ENCODE measurements at places on chromosomes 7 and 10.

DNA sequence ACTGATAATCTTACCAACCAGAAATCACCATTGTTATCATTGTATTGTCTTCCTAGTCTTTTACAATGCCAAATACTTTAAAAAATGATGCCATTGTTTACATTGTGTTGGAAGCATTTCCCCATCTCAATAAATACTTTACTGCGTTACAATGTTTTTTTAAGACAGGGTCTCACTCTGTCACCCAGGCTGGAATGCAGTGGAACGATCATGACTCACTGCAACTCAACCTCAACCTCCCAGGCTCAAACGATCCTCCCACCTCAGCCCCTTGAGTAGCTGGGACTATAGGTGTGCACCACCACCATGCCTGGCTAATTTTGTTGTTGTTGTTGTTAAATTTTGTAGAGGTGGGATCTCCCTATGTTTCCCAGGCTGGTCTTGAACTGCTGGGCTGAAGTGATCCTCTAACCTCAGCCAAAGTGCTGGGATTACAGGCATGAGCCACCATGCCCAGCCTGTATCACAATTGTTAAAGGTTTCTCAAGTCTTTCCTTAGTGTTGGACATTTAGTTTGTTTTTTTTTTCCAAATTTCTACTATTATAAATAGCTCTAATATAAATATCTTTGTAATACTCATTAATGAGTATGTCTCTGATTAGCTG, 13.5 kb downstream of the LRMDA start:
- DNase-seq: no peak

DNA sequence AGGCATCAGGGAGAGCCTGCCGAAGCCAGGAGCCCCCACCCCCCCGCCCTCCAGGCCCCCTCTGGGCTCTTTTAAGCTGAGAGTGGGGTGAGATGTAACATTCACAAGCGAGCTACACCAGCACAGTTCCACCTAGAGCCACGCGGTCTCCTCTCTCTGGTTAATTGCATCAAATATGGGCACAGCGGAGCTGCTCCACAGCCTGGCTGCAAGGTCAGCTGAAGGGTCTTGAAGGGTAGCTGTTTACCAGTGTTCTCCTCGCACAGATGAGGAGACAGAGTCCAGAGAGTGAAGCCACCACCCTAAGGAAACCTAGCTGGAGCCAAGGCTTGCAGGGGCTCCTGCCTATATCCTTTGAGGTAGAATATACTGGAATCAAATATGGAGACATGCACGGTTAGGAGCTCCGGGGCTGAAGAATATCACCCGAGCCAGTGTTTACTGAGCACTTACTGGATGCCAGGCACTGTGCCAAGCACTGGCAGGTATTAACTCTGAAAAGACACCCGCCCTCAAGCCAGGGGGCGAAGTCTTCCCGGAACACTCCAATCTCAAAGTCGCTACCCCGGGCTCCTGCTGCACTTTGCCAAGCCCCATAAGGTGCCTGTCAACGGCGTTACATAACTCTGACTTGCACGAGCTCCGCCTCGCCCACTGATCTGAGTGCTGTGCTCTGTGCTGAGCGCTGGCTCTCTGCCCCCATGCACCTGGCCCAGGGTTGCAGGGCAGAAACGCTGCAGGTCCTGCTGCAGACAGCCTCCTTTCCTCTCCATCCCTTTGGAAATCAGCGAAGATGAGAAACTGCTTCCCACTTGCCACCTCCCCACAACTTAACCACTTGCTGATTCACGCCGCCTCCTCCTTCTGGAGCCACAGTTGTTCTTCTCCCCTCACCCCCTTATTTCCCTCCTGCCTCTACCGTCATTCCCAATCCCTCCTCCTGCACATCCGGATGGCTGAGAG, 5.4 kb downstream of the CHST15 start:
- DNase-seq: no peak

- no peak for DNase-seq
Measured at GRCh38 chr7:121138262-121138933, 149.9 kb downstream of the CPED1 start.

GRCh38 chr7:148303295-148304082, 287.1 kb upstream of the C7orf33 start:
- DNase-seq: no peak

GRCh38 chr10:117674646-117675045, 132.1 kb downstream of the EMX2 start:
- DNase-seq: no peak

GRCh38 chr10:31774928-31775650, 153.5 kb downstream of the ARHGAP12 start:
- no peak for DNase-seq

GRCh38 chr10:80454513-80455460, 677 bp downstream of the TSPAN14 start:
- DNase-seq: no peak

- DNase-seq: no peak
Measured at GRCh38 chr10:47024046-47024322, 112.8 kb downstream of the PTPN20 start.

GRCh38 chr10:24958091-24958720, 5.8 kb upstream of the PRTFDC1 start:
- no peak for DNase-seq

- no peak for DNase-seq
Measured at GRCh38 chr7:83925860-83926259, 268.7 kb downstream of the SEMA3A start.

GRCh38 chr10:78341953-78342614, 308.4 kb downstream of the RPS24 start:
- no peak for DNase-seq

GRCh38 chr7:27409776-27410175, 167.2 kb downstream of the EVX1 start:
- no peak for DNase-seq

DNA sequence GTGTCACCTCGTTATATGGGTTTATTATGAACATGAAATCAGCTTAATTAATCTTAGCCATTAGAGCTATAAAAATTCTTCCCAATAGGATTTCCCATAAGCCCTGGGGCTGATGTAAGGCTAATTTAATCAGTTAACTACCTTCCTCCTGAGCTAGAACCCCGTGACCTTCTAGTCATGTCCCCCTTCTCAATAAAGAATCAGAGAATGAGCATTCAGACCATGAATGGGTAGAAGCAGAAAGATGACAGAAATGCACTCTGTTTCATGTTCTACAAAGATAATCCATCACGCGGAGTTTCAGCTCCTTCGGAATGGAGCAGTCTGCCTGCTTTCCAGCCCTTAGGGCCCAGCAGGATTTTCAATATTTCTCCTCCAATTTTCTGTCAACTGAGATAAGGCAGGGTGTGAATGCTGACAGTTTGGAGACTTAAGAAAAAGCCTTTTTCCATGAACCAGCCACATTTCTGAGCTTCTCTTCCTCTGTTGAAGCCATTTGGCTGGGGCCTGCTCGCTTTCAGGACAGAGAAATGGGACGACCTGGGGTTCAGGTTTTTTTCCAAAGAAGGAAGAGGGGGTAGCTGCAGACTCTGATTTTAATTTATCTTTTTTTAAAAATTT, 211.0 kb downstream of the NEBL start:
- no peak for DNase-seq

DNA sequence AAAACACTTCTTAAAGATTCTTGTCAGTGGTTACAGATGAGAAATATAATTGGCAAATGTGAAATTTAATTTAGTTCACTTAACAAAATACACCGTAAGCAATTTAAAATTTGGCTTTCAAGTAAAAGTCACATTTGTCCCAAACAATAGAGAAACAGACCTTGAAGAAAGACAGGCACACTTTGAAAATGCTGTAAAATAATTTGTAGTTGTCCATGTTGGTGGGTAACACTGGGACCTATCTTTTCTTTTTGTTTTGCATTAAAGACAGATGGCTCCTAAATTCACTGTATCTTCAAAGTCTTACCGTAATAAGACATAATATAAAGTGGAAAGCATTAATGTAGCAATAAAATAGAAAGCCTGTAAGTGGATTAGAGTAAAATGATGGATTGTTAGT, 3.3 kb downstream of the GRK5 start:
- DNase-seq: no peak

DNA sequence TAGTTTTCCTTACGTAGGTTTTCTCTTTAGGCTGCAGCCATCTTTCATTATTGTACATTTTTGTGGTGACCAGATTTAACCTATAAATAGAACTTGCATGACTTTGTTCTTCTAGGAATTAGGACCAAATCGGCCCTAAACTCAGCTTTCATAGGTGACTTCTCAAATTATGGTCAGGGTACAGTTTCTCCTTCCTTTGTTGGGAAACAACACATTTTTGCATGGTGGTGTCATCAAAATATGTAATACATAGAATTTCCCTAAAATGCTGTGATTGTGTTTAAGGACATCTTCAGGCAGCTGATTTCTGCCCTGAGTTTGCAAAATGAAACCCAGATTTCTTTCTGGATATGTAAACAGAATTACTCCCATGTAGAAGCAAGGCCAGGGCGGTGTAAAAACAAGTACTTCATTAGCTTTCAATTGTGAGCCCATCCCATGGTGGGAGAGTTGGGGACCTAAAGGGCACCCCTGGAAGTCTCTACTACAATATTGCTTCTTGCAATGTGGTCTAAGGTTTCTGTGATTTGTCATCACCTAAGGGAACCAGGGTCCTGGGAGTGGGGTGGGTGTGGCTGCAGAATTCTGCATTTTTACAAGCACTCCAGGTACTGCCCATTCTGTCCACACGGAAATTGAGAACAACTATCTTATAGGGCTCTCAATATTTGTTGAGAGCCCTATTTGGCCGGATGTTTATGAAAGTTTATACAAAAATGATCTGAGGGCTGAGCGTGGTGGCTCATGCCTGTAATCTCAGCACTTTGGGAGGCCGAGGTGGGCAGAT, 121.0 kb upstream of the FAM171A1 start:
- no peak for DNase-seq

- no peak for DNase-seq
Measured at GRCh38 chr10:131537281-131537680, 225.8 kb upstream of the TCERG1L start.

DNA sequence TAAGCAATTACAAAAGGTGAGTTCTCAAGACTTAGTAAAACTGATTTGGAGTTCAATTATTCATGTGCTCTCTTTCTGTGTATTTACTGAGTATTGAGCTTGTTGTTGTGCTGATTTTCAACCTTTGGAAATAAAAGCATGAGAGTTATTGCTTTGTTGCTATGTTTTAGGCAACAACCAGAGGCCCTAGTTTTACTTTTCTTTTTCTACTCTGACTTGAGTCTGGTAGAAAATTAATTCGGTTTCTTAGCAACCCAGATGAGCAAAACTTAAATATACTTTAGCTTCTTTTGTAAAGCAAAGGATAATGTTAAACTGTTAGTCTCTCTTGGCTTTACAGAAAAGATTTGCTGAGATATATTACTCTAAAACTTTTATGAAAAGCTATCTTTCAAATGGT, 66.4 kb upstream of the SCIN start:
- DNase-seq: no peak

GRCh38 chr10:88179831-88180230, 316.4 kb downstream of the PTEN start:
- DNase-seq: no peak

- no peak for DNase-seq
Measured at GRCh38 chr10:85608706-85609105, 757.9 kb downstream of the GRID1 start.

DNA sequence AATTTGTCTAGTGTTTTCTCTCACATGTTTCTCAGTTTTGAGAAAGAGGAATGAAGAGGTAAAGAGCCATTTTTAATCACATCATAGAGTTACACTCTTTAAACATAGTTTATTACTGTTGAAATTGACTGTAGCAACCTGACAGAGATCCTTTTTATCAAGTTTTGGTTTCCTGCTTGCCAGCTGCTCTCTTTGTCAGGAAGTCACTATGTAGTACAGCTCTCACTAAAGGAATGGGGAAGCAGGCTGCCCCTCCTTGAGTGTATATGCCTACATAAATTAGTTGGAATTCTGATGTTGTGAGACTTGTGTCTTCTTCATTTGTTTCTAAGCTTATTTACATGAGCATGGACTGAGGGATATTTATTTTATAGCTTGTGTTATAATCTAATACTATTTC, 1274.0 kb upstream of the CELF2 start:
- no peak for DNase-seq

DNA sequence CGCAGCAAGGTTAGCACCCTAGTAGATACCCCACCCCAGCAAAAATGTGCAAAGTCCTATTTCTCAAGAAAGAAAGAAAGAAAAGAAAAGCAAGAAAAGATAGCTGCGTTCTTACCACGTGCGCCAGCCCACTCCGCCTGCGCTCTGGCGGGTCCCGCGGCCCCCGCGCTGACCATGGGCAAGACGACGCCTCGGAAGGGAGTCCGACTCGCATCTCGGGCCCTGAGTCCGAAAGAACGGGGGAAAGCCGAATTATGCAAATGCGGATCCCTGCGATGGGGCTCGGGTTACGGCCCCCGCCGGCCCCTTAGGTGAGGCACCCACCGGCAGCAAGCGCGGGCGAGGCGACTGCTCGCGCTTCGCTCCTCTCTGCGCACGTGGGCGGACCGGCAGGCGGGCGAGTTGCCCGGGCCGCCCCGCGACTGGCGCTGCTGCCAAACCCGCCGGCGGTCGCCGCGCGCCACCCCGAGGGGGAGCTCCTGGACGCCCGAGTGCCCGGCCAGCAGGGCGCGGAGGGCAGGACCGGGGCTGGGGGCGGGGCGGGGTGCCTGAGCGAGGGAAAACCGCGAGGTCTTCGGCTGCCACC, 2.4 kb upstream of the EGR2 start:
- peak; percentile 41 for DNase-seq

DNA sequence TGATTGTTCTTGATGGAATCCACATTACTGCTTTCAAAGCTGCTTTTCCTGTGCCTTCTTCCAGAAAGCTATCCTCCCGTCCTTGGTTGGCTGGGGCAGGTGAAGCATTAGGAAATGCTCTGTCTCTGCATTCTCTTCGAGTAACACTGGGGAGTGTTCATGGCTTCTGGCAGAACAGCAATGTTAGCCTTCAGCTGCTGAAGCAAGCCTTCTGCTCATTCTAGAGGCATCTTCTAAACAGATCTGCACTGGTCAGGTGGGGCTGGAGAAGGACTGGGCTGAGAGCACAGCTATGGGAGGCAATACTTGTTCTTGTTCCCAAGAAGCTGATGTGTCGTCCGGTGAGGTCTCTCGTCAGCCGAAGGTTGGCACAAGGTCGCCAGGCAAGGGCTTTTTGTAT, 80.6 kb downstream of the MGMT start:
- DNase-seq: no peak

- DNase-seq: no peak
Measured at GRCh38 chr10:92125144-92125543, 165.7 kb downstream of the CPEB3 start.

- no peak for DNase-seq
Measured at GRCh38 chr10:82922046-82922445, 1047.1 kb downstream of the NRG3 start.

DNA sequence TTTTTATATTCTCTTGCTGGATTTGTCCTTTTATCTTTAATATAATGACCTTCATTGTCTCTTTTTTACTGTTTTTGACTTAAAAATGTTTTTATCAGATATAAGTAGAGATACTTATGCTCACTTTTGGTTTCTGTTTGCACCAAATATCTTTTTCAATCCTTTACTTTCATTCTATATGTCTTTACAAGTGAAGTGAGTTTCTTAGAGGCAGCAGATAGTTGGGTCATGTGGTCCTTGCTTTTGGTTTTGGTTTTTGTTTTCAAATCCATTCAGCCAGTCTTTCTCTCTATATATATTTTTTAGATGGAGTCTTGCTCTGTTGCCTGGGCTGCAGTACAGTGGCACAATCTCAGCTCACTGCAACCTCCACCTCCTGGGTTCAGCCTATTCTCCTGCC, 932.4 kb upstream of the LRRTM3 start:
- no peak for DNase-seq

- no peak for DNase-seq
Measured at GRCh38 chr10:78770167-78771090, 298.3 kb upstream of the ZMIZ1 start.

GRCh38 chr10:79185067-79185774, 116.5 kb downstream of the ZMIZ1 start:
- DNase-seq: no peak

GRCh38 chr10:102624751-102625645, 19.3 kb upstream of the TRIM8 start:
- no peak for DNase-seq
